Gastrocnemius medialis (tissue), 4 donors: ENCODE measurements at places on chromosomes 6 and 20. TPM values are rescaled to one million over a fixed set of nuclear protein-coding genes. Genes with fewer than 3 reads are reported as not detected.

DNA sequence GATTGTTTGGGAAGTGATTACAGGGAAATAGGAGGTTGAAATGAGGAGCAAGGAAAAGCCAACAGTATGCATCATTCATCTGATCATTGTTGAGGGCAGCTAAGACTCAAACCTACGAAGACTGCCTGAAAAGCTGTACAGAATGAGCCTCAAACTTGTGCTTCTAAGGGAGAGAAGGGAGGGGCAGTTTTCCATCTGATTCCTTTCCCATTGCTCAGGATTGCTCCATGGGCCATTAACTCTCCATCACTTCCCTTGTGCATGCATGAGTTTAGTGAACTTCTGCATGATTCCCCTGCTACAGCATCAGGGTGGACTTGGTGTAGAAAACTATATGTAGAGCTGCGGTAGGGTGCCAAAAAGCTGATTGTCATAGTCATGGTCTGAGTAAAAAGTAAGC, 742.7 kb upstream of the SLC35B3 start:
- no peak for DNase-seq

DNA sequence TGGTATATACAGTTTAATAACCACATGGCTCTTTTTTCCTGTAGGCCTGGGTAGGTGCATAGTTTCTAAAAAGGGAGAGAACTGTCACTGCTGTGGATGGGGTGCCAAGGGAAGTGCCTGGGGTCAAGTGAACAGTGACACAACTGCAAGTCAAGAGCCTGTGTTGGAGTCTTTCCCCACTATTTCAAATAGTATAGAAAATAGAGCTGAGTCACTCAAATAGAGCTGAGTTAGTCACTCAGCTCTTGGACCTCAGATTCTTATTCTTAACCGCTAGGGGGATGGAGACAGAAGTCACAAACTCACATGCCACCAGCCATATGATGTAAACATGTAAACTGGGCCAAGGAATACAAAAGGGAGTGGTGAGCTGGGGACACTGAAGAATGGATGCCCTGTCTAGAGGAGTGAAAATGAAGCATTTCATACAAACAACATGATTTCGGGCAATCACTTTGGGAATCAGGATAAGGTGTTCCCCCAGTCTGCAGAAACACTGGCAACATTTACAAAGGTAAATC, 2.1 kb downstream of the NQO2 start:
- peak; percentile 72 for DNase-seq

GRCh38 chr6:35831257-35832007, 26.3 kb downstream of the LHFPL5 start:
- DNase-seq: no peak

The TFAP2A gene
- not detected for total RNA-seq
